NCI-H2171 treated with DMSO at 0.1 percent for 48 hours (cell line): ENCODE measurements at places on chromosomes 11 and 22.
A peak's percentile ranks its signal among the peaks of the same experiment; 100 is the strongest.

DNA sequence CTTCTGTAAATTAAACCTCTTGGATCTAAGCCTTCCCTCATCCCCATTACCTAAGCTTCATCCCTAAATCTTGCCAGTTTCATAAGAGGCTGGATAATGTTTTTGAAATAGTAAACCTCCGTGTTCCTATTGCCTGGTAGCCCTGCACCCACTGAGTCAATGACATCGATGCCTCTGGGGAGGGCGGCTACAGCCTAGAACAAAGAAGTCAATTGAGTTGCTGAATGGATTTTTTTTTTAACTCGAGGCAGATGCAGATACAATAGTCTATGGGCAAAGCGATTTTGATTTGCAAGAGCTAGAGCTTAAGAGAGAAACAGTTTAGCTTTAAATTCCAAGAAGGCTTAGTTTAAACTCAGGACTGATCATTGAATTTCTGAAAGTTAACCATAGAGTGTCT, 121.3 kb downstream of the NECTIN1 start:
- DNase-seq = peak; percentile 6

- no peak for DNase-seq
Measured at GRCh38 chr11:45852712-45853101, 5.4 kb downstream of the CRY2 start.

- no peak for DNase-seq
Measured at GRCh38 chr11:69654660-69655478, 13.9 kb downstream of the CCND1 start.

GRCh38 chr11:130454491-130455252, 6.2 kb downstream of the ADAMTS15 start:
- DNase-seq = peak; percentile 57

GRCh38 chr22:50139843-50140415, 30.6 kb upstream of the PANX2 start:
- peak; percentile 90 for DNase-seq

GRCh38 chr11:78727816-78728215, 153.2 kb upstream of the NARS2 start:
- DNase-seq = no peak

DNA sequence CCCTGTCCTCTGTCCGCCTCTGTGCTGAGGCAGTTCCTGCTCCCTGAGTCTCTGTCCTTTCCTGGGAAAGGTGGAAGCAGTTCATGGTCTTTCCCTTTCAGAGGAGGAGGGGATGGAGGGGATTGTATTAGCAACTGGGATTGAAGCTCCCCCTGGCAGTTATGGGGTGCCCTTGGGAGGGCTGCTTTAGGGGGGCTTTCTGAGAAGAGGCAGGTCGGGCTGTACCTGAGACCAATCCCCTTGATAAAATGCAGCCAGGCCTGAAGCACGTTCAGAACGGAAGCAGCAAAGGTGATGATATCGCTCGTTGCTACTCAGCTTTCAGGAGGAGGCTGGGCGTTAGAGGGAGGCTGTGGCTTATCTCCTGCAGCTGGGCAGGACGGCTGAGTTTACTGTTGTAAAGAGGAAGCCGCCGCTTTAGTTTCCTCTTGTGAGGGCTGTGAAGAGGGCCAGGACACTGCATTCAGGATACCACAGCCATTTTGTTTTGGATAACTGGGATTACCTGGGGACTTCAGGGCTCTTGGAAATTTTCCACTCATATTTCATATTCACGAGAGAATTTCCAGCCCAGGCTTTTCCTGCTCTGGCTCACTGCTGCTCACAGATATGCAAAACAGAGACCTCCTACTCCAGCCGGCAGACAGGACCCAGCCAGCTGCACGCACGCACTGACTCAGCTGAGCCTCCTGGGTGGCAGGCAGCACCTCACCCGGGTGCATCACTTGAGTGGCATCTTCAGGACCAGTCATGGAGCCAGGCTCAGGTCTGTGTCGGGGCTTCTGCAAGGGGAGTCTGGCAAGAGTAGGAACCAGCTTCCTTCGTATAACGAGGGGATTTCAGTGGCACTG, 798 bp downstream of the AMPD3 start:
- DNase-seq = peak; percentile 58

DNA sequence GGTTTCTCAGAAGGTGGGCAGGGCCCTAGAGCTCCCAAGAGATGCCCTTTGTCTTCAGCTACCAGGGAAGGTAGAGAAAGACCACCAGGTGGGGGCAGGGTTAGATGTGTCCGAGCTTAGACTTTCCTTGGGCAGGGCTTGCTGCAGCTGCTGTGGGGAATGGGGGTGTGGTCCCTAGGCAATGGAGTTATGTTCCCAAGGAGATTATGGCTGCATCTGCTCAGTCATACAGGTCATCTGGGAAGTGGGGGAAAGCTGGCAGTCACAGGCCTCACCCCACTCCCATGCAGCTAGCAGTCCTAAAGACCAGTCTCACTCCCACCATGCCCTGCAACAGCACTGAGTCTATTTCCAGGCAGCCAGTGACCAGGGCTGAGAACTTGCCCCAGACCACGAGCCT, 29.5 kb downstream of the MMP27 start:
- DNase-seq = no peak

GRCh38 chr22:46857885-46858143, 95.4 kb downstream of the TBC1D22A start:
- no peak for DNase-seq

DNA sequence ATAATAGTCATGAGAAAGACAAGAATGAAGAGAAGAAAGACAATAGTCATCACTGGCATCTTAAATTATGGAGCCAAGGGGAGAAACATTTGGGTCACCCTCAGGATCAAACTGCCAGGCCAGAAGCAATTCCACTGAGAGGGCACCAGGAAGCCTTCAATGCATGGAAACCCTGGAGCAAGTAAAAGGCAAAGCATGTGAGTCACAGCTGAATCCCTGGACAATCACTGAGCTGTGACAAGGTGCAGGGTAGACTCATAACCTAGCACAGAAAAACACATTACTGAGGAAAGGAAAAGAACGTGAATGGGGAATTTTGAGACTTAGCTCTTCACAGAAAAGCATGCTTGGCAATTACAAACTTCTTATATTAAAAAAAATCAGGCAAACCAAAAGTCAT, 1.6 kb downstream of the KCNJ1 start:
- no peak for DNase-seq

DNA sequence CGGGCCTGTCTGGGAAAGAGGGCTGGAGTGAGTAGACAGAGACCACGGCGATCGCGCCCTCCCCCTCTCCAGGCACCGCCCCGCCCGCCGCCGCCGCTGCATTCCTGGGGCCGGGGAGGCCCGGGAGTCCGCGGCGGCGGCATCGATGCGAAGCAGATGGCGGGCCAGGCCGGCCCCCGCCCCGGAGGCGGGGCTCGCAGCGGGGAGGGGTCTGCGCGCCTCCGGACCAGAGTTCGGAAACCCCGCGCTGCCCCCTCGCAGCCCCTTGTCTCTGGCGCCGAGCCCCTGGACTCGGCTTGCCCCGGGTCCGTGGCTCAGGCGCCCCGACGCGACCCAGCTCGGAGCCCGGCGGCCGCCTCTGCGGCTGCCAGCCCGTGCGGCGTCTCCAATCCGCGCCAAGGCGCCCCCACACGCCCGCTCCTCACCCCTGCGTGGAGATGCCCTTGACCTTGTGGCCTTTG, 1.3 kb downstream of the SCARF2 start:
- DNase-seq = peak; percentile 7

DNA sequence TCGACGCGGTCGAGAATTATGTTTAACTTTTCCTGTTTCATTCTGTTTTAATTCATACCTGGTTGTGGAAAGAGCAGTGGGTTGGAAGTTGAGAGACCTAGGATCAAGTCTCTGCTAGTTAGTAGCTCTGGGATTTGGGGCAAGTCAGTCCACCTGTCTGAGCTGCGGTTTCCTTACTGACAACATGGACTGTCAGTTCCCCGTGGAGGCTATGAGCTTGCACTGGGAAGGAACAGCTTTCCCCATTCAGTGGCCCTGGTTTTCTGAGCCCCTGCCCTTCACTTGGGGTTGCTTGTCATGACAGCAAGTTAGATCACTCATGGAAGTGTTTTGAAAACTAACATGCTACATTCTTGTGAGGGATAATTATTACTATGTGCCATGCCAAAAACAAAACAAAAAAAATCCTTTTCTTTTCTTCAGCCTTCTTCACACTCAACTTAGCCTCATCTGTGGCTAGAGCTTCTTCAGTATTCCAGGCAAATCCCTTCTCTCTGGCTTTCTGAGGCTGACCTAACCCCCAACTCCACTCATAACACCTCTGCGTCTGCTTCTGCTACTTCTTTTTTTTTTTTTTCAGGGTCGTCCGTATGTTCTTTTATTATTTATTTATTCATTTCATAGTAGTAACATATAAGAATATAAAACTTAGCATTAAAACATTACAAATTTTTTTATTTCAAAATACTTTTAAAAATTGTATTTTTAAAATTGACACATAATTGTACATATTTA, 43.0 kb upstream of the ZBED5 start:
- DNase-seq = no peak

GRCh38 chr11:72274435-72274834, 30.5 kb upstream of the PHOX2A start:
- no peak for DNase-seq

DNA sequence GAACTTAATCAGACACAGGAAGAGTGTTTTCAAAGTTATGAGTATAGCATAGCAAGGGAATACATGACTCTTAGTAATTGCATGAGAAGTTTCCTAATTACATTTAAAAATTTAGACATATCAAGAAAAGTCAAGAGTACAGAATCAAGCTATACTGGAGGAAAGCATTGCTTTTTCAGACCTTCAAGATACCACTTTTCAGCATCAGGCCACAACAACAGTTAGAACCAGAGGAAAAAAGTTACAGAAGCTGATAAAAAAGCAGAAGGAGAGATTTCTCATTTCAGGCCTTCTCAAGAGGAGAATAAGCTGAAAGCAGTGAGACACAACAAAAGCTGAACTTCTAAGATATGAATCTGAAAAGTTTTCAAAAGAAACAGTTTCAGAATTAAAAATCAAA, 28.1 kb upstream of the QSER1 start:
- no peak for DNase-seq

- no peak for DNase-seq
Measured at GRCh38 chr11:126317432-126317755, 13.5 kb downstream of the DCPS start.

GRCh38 chr22:29197096-29197495, 8.6 kb upstream of the EMID1 start:
- no peak for DNase-seq

GRCh38 chr11:78000193-78000592, 5.7 kb upstream of the INTS4 start:
- DNase-seq = peak; percentile 89

- DNase-seq = no peak
Measured at GRCh38 chr11:112507281-112507680, 246.6 kb upstream of the PLET1 start.

GRCh38 chr22:22935056-22935545, 47.5 kb downstream of the IGLL5 start:
- no peak for DNase-seq

GRCh38 chr22:26360169-26360885, 68.7 kb upstream of the ASPHD2 start:
- peak; percentile 73 for DNase-seq

GRCh38 chr22:27513021-27513420, 288.5 kb downstream of the MN1 start:
- DNase-seq = no peak

DNA sequence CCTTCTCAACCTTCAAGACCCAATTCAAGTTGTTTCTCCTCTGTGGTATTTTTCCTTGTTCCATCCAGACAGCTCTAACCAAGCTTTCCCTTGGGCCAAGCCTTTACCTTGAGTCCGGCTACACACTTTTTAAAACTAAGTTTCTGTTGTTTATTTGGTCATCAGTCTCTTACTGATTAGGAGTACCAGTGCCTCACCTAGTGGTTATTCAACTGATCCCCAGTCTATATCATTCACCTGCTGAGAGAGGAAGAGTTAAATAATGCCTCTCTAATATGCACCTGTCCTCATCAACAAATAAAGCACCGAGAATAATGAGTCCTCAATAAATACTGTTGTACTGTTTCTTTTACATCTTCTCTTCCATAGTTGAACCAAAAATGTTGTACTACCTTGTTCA, 160.8 kb downstream of the MSANTD4 start:
- no peak for DNase-seq

- no peak for DNase-seq
Measured at GRCh38 chr11:93959663-93960062, 61.5 kb upstream of the HEPHL1 start.

- DNase-seq = peak; percentile 94
Measured at GRCh38 chr22:41366323-41367029, 15.3 kb upstream of the TEF start.

- DNase-seq = no peak
Measured at GRCh38 chr11:35274909-35275785, 136.2 kb downstream of the CD44 start.

DNA sequence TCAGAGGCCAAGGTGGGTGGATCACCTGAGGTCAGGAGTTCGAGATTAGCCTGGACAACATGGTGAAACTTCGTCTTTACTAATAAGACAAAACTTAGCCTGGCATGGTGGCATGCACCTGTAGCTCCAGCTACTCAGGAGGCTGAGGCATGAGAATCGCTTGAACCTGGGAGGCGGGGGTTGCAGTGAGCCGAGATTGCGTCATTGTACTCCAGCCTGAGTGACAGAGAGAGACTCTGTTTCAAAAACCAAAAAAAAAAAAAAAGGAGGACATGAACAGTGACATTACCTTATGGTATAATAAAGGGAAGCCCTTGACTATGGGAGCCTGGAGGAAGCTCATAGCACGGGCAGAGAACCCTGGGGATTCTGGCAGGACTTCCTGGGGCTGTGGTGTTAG, 16.5 kb upstream of the PLEKHB1 start:
- DNase-seq = no peak

DNA sequence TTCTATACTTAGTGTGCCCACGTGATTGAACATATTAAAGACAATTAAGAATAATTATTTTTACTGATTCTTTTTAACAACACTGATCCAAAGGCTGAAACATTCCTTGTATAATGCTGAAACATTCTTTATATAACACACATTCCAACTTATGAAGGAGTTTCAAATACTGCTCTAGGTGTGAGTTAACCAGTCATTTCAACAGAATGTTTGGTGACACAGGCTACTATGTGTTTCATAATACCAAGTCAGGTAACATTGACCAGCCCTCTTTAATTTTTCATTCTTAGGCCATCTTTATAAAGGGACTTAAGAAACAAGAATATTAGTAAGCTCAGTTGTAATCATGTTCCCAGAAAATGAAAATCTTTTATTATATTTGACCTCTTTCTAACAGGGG, 136.6 kb downstream of the ELP4 start:
- DNase-seq = no peak

DNA sequence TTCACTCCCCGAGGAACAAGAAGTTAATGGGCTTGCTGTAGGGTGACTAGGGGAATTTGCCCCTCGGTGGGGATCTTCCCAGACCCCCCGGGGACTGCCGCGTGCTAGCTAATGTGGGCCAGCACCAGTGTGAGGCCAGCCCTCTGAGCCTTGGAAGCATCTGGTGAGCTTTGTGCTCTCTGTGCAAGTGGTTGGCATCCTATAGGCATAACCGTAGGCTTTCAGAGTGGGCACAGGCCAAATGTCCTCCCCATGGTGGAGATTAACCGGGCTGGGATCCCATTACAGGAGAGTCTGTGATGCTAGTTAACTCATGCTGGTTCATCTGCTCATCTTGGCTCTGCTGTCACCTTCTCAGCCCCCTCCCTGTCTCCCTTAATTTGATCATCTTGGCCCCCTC, 125.7 kb downstream of the TRIM29 start:
- DNase-seq = no peak
